Upper lobe of left lung (tissue), 6 donors: ENCODE measurements at places on chromosomes 5 and 9. TPM values are rescaled to one million over a fixed set of nuclear protein-coding genes. Genes with fewer than 3 reads are reported as not detected.

NTNG2 gene
- total RNA-seq, result 3.1 TPM

DNA sequence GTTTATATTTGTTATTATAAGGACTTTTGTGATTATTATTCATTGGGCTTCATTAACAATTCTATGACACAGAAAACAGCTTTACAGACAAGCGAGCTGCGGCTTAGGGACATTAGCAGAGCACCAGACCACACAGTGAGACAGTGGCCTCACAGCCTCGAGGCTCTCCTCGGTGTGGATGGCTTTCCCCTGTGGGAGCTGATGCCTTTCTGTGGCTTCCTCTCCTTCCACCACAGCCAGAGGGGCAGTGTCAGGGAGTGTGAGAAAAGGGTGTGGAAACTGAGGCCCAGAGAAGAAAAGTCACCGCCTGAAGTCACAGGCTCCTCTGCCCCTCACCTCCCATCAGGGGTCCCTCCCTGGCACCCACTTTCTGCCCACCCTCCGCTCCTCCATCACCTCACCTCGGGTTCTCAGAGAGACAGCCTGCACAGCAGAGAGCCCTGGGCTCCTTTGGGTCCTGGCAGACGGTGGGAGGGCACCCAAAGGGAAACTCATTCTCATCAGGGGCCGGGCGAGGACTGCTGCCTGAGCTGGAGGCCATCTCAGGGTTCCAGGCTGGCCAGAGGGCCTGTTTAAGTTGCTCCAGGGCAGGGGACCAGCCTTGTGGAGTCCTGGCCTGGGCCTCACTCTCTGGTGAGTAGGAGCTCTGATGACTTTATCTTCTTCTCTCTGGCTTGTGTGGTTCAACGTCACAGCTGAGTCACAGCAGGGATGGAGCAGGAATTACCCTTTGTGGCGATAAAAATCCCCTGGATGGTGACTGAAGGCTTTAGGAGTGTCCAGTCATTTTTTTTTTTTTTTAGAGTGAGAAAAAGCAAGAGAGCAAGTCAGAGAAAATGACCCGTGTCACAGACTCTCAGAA, 830 bp downstream of the TRAF1 start:
- no peak for DNase-seq

ADAMTS2 gene
- 49.5 TPM for total RNA-seq

LRRC19 gene
- total RNA-seq, result not detected

GRCh38 chr5:159424123-159424522, 93.8 kb upstream of the IL12B start:
- no peak for DNase-seq
